ENCODE measurements at places on chromosomes 2 and 18. TPM values are rescaled to one million over a fixed set of nuclear protein-coding genes. Genes with fewer than 3 reads are reported as not detected.

GRCh38 chr18:73711256-73711655 is 436.4 kb downstream of the FBXO15 start:
- H3K4me1 ChIP-seq = no peaks in the 10 kb centered on the region
- DNase-seq = no peak
- no peaks in the 10 kb centered on the region for H3K27me3 ChIP-seq
- no peak overlapping the region for H3K4me3 ChIP-seq
- no peaks in the 10 kb centered on the region for H3K36me3 ChIP-seq

ELOA2 gene
- total RNA-seq = not detected

GRCh38 chr18:40851014-40851429 is 1104.0 kb upstream of the PIK3C3 start:
- H3K27me3 ChIP-seq = no peaks in the 10 kb centered on the region
- no peaks in the 10 kb centered on the region for H3K36me3 ChIP-seq
- H3K4me1 ChIP-seq = peaks cover 16% of the 10 kb centered on the region
- no peak overlapping the region for H3K27ac ChIP-seq

NPAS2 gene
- total RNA-seq = 34.5 TPM

- peaks cover 50% of the 10 kb centered on the region for H3K4me1 ChIP-seq
- no peaks in the 10 kb centered on the region for H3K27me3 ChIP-seq
- peak overlapping the region; percentile 71 for H3K27ac ChIP-seq
- H3K4me3 ChIP-seq = peak overlapping the region; percentile 14
- DNase-seq = no peak
Measured at GRCh38 chr2:98702858-98703620, 27.9 kb downstream of the MGAT4A start.

Measured in esophagus muscularis mucosa (tissue), 4 donors.